ENCODE measurements at places on chromosomes 16 and 17.
A peak's percentile ranks its signal among the peaks of the same experiment; 100 is the strongest.

GRCh38 chr17:54339731-54340130 lies 517.0 kb downstream of the KIF2B start:
- DNase-seq, result no peak

GRCh38 chr17:80263253-80264204 lies 2.9 kb downstream of the RNF213 start:
- DNase-seq, result peak; percentile 51

GRCh38 chr17:412211-413015 lies 59.8 kb upstream of the RPH3AL start:
- DNase-seq, result no peak

GRCh38 chr16:64654178-64654577 lies 467.7 kb downstream of the CDH11 start:
- DNase-seq, result no peak

DNA sequence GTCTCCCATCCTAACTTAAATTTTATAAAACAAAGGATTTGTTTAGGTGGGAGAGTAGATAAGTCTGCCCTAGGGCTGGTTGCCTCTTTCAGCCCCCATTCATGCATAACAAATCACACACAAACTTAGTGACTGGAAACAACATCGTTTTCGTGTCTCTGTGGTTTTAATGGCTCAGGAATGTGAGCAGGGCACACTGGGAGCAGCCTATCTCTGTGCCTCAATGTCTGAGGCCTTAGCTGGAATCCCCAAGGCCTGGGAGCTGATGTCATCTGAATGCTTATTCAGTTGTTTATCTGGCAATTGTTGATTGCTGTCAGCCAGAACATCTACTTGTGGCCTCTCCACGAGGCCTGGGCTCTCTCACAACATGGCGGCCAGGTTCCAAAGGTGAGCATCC lies 101.9 kb upstream of the HSBP1 start:
- no peak for DNase-seq

DNA sequence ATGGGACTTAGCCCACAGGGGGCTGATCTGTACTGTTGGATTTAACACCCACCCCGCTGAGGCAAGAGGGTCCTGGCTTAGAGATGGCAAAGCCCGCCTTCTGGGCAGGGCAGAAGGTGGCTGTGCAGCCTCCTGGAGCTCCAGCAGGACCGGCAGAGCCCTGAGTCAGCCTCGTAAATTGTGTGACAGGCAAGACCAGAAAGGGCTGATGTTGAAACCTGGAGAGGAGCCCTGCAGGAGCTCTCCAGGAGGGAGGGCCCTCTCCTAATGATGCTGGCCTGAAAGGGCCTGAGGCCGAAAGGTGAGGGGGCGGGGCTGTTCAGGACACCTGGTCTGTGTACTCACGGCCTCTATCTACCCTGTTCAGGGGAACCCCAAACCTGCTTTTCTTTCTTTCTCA lies 22.5 kb upstream of the MYO15B start:
- no peak for DNase-seq

DNA sequence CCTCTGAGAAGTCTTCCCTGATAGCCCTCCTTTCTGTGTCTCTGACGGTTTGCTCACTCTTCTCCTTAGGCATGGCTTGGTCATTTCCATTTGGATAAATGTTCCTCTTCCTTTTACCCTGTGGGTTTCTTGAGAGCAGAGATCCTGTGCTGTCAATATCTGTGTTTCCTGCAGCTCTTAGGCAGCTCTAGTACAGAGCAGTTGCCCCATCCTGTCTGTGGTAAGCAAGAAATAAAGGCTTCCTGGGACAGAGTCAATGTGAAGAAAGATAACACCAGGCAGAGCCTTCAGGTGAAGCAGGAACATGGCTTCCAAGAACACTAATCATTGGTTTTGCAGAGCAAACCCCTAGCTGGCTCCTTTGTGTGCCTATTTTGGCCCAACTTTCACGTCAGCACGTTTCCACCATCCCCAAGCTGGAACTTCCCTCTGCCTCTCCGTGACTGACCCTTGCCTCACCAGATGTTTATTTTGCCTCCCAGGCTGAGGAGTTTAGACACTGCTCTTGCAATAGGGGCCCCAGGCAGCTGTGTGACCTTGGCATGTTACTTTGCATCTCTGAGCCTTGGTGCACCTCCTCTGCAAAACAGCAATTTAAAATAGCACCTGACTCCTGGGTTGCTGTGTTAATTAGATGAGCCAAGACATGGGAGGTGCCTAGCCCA lies 49.6 kb upstream of the SIAH1 start:
- DNase-seq, result no peak

GRCh38 chr16:89678258-89678657 lies 8.2 kb upstream of the CDK10 start:
- no peak for DNase-seq

DNA sequence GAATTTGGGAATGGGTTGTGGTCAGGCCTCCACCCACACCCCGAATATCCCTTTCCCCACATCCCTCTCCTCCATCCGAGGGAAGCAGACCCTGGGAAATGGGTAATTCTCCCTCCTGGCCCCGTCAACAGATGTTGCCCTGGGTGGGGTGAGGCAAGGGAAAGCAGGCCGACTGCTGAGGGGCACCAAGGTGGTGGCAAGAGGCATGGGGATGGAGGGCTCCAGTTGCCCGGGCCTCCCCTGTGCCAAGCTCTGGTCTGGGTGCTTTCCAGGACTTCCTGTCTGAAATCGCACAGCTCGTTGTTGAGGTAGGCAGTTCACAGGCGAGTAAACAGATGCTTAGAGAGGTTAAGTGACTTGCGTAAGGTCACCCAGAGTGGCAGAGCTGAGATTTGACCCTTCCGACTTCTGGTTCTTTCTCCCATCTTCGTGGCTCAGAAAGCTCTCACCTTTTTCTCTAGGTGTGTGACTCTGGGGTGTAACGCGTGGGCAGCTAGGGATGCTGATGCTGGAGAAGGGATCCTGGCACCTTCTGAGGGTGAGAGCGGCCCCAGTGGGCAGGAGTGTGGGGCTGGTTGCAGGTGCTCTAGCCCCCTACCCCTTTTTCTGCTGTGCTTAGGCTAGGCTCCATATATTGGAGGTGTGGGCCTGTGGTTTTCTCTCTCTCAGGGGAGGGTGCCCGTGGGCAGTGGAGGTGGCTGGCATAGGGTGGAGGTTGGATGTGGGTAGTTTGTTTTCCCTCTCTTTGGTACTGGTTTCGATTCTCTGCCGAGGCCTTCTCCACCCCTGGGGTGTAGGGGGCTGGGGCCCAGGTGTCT lies 17.2 kb downstream of the RARA start:
- DNase-seq, result no peak

DNA sequence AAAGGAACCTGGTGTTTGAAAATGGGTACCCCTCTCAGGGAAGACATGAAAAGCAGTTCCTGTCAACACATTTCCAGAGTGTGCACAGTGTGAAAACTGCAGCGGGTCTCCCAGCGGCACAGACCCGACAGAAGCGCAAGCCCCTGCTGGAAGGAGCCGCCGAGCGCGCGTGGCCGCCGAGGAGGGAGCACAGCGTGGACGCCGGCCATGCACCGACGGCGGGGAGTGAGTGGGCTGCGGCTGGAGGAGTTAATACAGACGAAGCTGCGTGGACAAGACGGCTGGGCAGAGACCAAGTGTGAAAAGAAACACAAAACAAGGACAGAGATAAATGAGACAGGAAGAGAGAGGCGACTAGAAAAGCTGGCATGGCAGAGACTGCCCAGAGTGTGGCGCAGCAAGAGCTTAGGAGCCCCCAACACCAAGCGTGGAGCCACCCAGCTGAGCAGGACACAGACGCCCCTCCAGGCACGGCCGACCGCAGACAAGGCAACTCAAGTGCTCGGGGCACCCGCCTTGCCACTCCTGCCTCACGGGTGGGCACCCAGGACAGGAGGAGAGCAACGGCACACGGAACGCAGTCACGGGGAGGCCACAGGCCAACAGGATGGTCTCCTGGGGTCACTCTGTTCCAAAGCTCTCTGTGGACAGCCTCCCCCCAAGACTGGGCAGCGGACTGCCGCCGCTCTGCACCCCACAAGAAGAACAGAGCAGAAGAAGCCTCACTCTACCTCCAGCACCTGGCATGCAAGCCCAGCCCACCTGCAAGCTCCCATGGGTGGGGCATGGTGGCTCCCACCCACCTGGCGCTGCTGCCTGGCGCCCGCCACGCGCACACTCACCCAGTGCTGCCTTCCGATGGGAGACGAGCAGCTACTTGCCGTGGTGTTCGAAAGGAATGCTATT lies 16.5 kb downstream of the SLC16A3 start:
- DNase-seq, result no peak

GRCh38 chr16:30965436-30965835 lies 7.9 kb downstream of the SETD1A start:
- no peak for DNase-seq

- DNase-seq, result no peak
Observed at GRCh38 chr17:79555543-79555942, 55.3 kb downstream of the RBFOX3 start.

GRCh38 chr17:17570798-17571716 lies 20.5 kb downstream of the PEMT start:
- no peak for DNase-seq

- DNase-seq, result no peak
Observed at GRCh38 chr16:67256701-67257230, 8.0 kb downstream of the SLC9A5 start.

- no peak for DNase-seq
Observed at GRCh38 chr16:80875616-80876015, 71.2 kb upstream of the CDYL2 start.

- no peak for DNase-seq
Observed at GRCh38 chr17:27497696-27498095, 41.4 kb downstream of the KSR1 start.

DNA sequence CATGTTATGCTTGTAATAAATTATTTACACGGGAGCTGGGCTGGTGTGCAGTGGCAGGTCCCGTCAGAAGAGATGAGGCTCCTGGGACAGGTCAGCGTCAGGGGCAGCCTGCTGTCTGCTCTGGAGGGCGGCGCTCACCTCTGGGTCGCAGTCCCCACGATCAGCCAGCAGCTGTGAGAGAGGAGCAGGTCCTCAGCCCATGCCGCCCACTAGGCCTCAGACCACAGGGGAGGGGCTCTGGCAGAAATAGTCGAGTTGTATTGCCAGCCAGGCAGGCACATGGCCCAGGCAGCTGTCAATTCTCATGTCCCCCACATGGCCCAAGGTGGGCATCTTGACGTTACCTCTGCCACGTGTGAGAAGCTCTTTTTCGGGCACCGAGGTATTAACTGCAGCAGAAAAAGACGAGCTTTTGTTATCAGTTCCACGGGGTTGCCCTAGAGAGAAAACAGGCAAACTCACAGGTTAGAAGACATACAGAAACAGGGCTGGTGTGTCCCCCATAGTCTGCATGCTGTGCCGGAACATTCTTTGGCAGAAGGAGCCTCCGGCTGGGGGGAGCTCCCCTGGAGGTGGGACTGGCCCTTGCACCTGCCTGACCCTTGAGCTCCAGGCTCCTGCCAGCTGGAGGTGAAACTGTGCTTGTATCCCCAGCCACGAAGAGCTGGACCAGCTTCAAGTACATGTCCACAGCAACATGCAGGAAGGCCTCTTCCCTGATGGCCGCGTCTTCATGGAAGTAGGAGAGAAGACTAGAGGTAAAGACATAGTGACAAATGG lies 17.4 kb downstream of the ZNF276 start:
- DNase-seq, result no peak

GRCh38 chr16:11735787-11736186 lies 6.9 kb downstream of the TXNDC11 start:
- no peak for DNase-seq

DNA sequence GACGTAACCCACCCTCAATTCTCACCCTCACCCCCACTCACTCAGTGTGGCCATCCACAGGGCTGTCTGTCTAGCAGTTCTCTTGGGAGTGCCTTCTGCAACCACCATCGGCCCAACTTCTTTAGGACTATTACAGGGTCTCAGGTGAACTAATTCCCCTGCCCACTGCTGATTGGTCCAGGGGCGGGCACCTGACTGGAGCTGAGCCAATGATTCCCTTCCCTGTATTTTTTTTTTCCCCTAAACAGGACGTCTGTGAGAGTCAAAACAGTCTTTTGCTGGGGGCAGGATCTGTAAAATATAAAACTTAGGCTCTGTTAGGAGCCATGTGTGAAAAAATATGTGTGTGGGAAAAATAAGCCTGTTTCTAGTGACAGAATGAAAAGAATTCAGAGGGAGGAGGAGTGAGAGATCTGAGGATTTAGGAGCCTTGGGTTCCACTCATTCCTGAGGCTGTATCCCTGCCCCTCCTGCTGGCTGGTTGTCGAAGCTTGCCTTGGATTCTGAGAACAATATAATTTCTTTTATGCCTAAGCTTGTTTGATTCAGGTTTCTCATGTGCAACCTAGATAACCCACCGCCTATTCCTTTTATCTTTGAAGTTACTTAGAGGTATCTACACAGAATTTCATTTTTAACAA lies 115.0 kb downstream of the SPACA3 start:
- DNase-seq, result no peak

DNA sequence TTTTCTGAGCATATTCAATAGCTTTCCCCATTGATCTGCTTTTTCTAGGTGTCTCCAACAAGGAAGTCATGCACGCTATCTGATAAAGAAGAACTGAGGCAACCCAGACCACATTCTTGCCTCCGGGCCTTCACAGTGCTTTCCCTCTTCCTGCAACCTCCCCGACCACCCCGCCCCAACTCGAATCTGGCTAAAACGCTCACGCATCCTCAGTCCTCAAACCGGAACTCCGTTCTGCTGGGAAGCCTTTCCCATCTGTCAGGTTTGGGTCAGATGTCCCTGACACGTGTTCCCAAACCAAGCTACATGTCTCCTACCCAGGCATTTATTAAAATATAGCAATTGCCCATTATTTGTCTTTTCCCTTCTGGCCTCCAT lies 112.7 kb downstream of the VPS53 start:
- DNase-seq, result no peak

DNA sequence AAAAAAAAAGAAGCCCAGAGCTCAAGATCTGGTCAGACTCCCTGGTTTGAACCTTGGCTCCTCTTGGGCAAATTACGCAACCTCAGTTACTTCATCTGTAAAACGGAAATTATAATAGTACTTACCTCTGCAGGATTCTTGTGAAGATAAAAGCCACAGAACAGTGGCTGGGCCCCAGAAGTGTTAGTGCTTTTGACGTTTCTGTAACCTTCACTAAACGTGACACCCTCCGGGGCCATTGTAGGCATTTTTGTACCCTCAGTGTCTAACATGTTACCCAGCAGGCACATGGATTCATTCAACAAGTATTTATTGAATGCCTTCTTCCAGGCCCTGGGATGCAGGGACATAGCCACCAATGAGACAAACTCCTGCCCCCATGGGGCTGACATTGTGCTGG lies 58.0 kb downstream of the PITPNC1 start:
- peak; percentile 39 for DNase-seq

GRCh38 chr17:82449131-82449882 lies 1.2 kb downstream of the CYBC1 start:
- peak; percentile 57 for DNase-seq

- no peak for DNase-seq
Observed at GRCh38 chr17:16250635-16251034, 33.6 kb downstream of the PIGL start.

DNA sequence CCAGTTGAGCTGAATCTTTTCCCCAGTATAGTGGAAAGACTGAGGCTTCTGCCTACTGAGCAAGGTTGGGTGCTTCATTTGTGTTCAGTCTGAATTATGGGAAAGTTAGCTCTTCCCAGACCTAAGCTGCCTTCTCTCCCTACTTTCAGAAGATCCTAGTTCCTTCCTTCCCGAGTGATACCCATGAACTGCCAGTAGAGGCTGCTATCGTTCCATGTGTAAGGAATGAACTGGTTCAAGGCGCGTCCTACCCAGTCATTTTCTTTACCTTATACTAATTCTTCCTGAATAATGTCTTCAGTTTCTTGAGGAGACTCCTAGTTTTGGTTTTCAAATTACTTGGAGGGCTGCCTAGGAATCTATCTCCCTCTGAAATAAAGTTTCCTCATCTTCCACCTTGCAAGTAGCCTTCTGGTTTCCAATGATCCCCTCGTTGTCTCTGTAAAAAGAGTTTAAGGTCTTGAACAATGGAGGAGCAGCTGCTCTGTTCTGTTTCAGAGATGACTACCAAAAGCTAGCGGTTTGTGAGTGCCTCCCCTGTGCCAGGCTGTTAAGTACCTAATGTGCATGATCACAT lies 934 bp upstream of the AOC2 start:
- no peak for DNase-seq
